ENCODE measurements at places on chromosomes 7 and 10.
A peak's percentile ranks its signal among the peaks of the same experiment; 100 is the strongest.

GRCh38 chr10:6748981-6749635 is 169.0 kb upstream of the PRKCQ start:
- DNase-seq, result no peak

DNA sequence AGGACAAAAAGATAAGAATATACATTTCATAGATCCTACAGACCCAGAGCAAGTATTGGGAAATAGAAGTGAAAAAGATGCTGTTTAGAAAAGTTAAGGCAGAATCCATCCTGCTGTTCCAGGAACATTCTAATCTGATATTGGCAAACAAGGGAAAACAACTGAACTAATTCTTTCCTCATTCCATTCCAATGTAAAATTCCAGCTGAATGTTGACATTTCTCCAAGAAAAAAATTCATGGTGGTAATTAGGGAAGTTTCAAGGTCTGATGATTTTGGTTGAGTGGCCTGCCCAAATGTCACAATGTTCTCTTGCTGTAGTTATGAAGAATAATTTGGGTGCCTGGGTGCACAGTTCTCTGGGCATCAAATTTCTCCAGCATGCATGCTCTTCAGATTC is 15.2 kb downstream of the PIP start:
- DNase-seq, result no peak

GRCh38 chr10:121081306-121081705 is 230.1 kb downstream of the WDR11 start:
- DNase-seq, result no peak

DNA sequence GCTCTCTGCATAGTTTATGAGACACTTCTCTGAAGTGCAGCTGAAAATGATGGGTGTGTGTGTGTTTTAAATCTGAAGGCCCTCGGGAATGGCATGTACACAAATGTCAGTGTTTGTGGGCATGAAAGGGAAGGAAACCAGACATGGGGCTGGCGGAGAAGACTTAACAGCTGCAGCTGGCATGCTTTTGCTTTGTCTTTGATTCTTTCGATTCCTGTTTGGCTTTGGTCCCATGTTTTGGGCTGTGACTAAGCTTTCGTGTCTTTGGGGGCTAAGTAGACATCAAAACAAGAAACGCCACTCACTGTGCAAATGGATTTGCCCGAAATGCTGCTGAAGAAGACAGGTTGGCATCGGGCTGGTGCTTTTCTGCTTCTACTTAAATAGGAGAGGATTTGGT is 179.3 kb downstream of the PFKFB3 start:
- peak; percentile 62 for DNase-seq

GRCh38 chr10:87058171-87058570 is 36.5 kb downstream of the GLUD1 start:
- DNase-seq, result no peak

DNA sequence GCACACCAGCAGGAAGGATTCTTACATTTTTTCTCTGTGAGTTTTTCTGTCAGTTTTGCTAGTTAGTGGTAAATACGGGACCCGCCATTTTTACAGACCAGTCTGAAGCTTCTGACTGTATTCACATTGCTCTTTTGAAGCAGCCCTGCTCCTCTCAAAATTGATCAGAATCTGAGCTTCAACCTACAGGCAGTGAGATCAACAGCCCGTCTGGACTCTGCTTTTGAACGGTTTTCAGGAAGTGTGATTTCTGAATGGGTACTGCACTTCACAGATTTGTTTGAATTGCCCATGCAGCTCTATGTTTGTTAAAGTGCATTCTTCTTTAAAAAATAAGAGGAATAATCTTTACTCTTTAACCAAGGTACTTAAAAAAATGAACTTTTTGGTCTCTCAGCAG is 8.9 kb downstream of the PURB start:
- DNase-seq, result no peak

DNA sequence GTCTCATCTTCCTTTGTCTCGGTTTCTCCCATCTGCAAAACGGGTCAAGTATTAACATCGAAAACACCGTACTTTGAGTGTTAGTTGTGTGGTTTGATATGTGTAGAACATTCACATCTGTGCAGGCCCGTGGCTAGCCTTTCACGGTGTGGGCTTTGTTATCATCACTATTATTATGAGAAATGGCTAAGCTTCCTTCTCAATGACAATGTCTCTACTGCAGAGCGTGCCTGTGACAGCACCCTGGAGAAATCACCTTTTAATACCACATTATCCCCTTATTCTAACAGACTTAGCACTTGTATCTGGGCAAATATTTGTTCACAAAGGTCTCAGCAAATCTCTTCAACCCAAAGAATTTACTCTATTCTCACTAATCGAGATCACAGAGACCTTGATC is 55.8 kb downstream of the FAM171A1 start:
- no peak for DNase-seq

- DNase-seq, result no peak
Measured at GRCh38 chr7:41255716-41256115, 447.2 kb downstream of the INHBA start.

DNA sequence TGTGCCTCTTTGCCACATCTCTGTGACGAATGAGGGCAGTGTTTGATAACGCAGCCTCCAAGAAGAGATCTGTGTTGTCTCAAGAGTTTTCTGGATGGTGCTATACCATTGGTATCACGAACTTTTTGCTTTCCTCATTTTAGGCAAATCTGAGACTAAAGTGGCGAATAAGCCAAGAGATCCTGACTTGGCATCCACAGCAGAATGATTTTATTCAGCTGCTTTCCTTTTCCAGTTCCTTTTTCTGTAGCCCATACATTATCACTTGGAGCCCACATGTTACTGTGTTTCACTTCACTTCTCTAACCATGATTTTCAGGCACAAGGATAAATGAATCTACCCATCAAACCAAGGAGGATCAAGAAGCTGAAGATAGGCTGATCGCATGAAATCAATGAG is 177.9 kb upstream of the PTN start:
- DNase-seq, result no peak

GRCh38 chr7:47258798-47259197 is 323.1 kb downstream of the TNS3 start:
- DNase-seq, result no peak

- DNase-seq, result no peak
Measured at GRCh38 chr10:34018129-34018528, 683.7 kb upstream of the NRP1 start.

DNA sequence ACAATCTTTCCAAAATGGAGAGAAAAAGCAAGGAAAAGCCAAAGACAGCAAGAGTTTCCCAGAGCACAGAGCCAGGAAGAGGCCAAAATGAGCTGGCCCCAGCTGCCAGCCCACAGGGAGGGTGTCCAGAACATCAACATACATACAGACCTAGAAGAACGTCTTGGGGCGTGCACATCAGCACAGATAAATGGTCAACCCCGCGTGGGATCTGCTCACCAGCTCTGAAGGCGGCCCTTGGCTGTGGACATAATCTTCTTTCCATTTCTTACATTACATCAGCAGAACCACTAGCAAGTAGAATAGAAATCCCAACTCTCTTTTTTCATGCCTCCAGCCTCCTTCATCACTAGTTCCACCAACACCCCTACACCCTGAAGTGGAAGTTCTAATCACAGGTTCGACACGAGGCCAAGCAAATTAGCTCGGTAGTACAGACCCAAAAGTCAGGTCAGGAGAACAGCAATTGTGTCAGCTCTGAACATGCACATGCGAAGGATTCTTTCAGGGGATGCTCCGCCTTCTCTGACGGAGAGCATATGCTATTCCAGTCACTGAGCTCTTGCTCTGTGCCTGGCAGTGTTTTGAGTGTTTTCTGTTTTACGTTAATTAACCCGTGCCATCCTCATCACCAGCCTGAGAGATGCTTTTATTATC is 16.4 kb downstream of the SH3PXD2A start:
- DNase-seq, result no peak

GRCh38 chr7:67401492-67401891 is 404.9 kb downstream of the TYW1 start:
- DNase-seq, result no peak

GRCh38 chr10:94407668-94408067 is 5.3 kb downstream of the TBC1D12 start:
- DNase-seq, result no peak

GRCh38 chr7:127650847-127651555 is 993 bp upstream of the SND1 start:
- DNase-seq, result no peak

DNA sequence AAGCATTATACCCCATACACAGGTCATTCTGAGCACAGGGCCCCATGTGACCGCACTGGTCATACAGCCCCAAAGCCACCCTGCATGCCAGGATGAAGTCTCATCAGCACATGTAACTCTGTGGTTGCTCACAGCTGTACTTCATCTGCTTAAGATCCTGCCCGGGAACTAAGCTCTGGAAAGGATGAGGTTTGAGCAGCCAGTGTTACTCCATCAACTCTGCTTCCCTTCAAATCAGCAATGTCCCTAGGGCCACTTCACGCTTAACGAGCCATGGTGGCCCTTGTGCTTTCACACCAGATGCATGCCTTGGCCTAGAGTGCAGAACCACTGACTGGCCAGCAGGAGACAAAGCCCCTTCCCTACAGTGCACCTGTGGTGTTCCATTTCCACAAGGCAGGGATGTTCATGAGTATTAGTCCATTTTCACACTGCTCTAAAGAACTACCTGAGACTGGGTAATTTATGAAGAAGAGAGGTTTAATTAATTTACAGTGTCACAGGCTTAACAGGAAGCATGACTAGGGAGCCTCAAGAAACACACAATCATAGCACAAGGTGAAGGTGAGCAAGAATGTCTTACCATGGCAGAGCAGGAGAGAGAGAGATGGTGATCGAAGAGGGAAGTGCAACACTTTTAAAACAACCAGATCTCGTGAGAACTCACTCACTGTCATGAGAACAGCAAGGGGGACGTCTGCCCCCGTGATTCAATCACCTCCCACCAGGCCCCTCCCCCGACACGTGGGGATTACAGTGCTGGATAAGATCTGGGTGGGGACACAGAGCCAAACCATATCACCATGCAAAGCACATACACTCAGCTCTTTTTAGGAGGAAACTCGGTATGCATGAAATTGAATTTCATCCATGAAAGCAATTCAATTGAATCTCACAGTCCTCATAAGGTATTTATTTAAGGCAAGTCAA is 149.0 kb upstream of the CDCA7L start:
- DNase-seq, result peak; percentile 14

GRCh38 chr10:63388421-63389031 is 77.3 kb downstream of the JMJD1C start:
- no peak for DNase-seq

DNA sequence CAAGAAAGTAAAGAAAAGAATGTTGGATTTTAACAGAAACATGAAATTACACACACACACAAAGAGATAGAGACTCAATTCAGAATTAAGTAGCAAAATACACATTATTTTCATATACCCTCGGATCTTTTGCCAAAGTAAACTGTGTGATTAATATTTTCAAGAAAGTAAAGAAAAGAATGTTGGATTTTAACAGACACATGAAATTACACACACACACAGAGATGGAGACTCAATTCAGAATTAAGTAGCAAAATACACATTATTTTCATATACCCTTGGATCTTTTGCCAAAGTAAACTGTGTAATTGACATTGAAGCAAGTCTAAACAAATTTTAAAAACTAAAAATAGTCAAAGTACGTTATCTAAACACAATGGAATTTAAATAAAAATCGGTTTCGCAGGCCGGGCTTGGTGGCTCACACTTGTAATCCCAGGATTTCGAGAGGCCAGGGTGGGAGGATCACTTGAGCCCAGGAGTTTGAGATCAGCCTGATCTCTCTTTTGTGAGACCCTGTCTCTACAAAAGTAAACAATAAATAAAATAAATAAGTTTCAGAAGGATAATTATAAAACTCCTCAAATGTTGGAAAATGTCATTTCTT is 337.3 kb upstream of the MAGI2 start:
- no peak for DNase-seq

- no peak for DNase-seq
Measured at GRCh38 chr10:30742471-30742870, 112.9 kb upstream of the LYZL2 start.

DNA sequence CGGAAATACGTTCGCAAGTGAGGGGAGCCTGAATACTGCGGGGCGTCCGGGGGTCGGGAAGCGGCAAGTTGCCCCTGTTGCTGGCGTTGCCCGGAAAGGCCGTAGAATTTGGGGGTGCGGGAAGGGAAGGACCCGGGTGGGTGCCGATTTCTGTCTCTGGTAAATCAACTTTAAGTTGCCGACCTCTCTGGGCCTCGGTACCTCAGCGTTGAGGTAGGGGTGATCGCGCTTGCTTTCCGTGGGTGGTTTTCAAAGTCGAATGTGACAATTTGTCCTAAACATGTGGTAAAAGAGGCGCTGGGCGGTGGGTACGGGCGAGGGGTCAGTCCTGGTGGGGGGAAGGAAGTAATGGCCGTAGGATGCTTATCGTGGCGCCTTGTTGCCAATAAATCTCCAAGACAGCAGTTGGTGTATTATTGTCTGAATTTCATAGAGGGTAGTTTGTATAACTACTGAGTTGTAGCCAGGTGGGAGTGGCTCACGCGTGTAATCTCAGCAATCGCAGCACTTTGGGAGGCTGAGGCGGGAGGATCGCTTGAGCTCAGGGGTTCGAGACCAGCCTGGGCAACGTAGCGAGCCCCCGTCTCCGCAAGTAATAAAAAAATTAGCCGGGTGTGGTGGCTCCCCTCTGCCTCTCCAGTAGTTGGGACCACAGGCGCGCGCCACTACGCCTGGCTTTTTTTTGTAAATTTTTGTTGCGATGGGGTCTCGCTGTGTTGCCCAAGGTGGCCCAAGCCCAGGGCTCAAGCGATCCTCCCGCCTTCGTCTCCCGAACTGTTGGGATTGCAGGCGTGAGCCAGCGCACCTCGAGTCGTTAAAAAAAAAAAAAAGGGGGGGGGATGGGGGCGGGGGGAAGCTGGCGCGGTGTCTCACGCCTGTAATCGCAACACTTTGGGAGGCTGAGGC is 644 bp downstream of the BUD23 start:
- DNase-seq, result no peak

DNA sequence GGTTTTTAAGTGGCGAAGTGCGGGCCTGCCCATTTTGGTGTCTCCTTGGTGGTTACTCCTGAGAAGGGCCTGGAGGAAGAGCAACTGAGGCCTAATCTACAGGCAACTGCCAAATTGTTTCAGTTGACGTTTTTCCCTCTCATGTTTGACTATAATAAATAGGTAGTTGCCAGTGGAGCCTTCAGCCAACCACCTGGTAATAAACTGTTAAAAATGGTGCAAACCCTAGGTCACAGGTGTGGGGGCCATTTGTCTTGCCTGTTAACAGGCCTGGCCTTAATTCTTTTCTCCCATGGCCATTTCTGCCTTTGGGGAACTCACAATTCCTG is 3.7 kb downstream of the IKZF1 start:
- no peak for DNase-seq

DNA sequence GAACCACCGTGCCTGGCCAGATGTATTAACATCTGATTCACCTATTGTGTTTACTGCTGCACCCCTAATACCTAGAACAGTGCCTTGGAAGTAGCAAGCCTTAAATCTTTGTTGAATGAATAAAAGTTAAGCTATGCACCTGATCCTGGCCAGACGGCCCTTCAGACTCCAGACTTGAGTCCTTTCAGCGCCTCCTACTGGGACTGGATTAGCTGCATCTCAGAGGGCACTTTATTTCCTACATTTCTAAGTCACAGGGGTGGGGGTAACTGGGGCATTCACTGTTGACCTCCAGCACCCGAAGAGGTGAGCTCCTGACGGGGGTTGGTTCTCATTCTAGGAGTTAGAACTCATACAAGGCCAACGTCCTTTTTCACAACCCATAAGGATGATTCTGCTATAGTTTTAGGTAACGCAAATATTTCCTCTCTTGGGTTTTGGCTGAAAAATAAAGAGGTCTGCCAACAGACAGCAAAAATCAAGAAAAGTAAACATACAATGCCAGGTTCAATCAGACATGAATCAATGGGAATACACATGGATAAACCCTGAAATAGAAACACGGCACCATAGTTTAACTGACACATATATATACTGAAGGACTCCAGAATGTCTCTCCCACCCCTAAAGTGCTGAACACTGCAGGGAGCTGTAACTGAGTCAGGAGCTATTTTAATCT is 48.0 kb upstream of the DLG5 start:
- no peak for DNase-seq
